ENCODE measurements at places on chromosomes 1 and 21.
A peak's percentile ranks its signal among the peaks of the same experiment; 100 is the strongest.

DNA sequence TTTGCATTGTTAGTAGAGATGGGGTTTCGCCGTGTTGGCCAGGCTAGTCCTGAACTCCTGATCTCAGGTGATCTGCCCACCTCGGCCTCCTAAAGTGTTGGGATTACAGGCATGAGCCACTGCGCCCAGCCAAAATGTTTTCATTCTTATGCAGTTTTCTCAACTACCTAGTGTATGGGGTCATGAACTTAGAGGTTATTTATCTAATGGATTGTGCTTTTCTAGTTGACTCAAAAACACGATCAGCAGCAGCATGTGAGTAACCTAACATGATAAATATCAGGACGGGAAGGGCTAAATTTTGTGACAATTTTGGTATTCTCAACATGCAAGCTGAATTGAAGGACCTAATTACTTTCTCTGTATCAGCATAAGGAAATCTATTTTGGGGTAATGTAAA lies 9.2 kb upstream of the CD84 start:
- no peak for DNase-seq

- no peak for DNase-seq
Measured at GRCh38 chr1:84795966-84796600, 96.9 kb downstream of the LPAR3 start.

- no peak for DNase-seq
Measured at GRCh38 chr21:45992301-45993209, 11.0 kb downstream of the COL6A1 start.

- no peak for DNase-seq
Measured at GRCh38 chr21:44874497-44875315, 1.2 kb upstream of the PTTG1IP start.

- DNase-seq, result no peak
Measured at GRCh38 chr1:87197641-87198040, 131.0 kb upstream of the LMO4 start.

- peak; percentile 54 for DNase-seq
Measured at GRCh38 chr21:14675774-14676530, 129.8 kb upstream of the SAMSN1 start.

GRCh38 chr1:215986401-215986800 lies 419.3 kb downstream of the KCTD3 start:
- no peak for DNase-seq

DNA sequence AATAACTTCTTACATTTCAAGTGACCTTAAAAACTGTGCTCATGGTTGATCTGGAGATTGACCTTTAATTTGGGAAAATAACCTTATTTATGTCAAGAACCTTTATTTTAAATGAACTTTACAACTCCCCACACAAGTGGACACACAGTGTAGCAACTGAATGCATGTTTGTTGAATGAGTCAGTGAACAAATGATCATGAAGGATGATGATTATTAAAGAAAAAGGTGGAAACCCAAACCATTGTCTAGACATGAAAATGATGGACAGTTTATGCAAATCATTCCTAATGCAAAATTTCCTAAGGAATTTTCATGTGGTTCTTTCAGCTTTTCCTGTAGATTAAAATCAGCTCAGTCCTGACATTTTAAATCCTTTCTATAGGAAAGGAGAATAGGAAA lies 439.8 kb upstream of the RUNX1 start:
- DNase-seq, result no peak

GRCh38 chr1:212108981-212109380 lies 73.4 kb downstream of the DTL start:
- no peak for DNase-seq

DNA sequence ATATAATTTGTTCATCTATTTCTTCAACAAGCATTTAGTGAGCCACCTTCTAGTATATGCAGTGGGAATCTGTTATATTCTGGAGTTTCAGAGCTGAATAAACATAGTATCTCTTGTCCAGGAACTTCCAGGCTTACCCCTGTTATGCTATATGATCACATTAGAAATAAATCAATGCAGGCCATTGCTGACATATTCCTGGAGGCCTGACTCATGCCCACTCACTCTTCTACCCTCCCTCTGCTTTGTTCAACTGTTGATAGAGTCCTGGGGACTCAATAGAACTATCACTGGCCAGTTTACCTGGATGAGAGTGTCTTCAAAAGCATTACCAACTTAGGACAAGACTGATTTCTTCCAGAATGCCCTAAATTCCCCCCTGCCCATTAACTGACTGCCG lies 29.3 kb upstream of the SRSF10 start:
- no peak for DNase-seq

Data from CD4-positive, alpha-beta T cell treated with Interleukin-15 for 4 hours (primary cell).